BE2C (cell line): ENCODE measurements at places on chromosomes 12 and 14.
A peak's percentile ranks its signal among the peaks of the same experiment; 100 is the strongest.

DNA sequence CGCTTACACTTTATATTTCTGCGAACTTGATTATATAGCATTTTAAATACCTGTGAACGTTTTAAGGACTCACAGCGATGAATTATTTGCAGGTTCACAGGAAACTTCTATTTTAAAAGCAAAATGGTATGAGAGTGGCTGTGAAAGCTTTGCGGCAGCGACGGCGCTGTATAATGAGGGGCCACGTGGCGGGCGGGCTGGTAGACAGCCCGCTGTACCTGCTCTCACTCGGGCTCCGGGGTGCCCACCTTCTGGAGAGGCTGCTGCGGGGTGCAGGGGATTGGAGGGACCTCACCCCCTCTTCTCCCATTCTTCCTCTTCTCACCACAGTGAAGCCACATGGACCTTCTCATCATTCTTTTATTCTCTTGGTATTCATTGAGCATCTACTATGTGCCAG is 164.2 kb upstream of the MYL2 start:
- DNase-seq, result no peak

DNA sequence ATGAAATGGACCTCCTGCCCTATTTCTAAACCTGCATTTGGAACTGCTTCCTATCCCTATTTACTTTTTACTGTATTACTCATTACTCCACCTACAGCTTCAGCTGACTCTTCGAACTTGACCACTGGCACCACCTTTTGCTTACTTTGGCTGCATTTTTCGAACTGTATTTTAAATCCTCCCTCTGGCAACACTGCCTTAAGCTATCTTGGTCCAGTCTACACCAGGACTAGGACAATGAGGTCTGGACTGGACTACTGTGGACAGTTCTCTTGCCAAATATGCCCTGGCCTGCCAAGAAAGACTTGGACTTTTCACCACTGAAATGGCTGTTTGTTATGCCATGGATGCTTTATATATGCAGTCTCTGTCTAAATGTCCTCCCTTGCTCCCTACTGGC is 328.1 kb downstream of the BTG1 start:
- DNase-seq, result no peak

- DNase-seq, result peak; percentile 44
Observed at GRCh38 chr14:76514213-76514998, 138.5 kb downstream of the ESRRB start.

GRCh38 chr12:91577586-91578539 is 395.2 kb upstream of the DCN start:
- DNase-seq, result no peak

DNA sequence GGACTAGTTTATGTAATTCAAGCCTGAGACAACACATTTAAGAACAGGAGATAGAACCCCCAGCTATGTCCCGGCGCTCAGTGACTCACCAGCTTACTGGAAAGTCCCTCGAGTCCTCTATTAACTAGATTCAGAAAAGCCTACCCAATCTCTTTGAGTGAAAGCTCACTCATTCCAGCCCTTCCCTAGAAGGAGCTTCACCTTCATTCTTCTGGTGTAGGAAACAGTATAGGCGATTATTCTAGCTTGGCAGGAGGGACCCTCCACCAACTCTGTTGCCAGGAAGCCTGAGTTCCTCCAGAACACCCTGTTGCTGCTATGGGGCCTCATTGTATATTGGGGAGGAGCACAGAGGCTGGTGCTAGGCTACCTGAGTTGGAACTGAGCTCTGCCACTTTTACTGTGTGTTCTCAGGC is 57.2 kb upstream of the AEBP2 start:
- no peak for DNase-seq

GRCh38 chr12:65953631-65954030 is 129.3 kb downstream of the HMGA2 start:
- DNase-seq, result no peak
